ENCODE measurements at places on chromosomes 5 and 9. TPM values are rescaled to one million over a fixed set of nuclear protein-coding genes. Genes with fewer than 3 reads are reported as not detected.

PCDHGB1 gene
- 6.6 TPM for total RNA-seq

- peak overlapping the region; percentile 84 for H3K4me3 ChIP-seq
- H3K4me1 ChIP-seq, result no peaks in the 10 kb centered on the region
- no peak overlapping the region for H3K27ac ChIP-seq
Measured at GRCh38 chr9:33524306-33524947, 376 bp downstream of the ANKRD18B start.

DNA sequence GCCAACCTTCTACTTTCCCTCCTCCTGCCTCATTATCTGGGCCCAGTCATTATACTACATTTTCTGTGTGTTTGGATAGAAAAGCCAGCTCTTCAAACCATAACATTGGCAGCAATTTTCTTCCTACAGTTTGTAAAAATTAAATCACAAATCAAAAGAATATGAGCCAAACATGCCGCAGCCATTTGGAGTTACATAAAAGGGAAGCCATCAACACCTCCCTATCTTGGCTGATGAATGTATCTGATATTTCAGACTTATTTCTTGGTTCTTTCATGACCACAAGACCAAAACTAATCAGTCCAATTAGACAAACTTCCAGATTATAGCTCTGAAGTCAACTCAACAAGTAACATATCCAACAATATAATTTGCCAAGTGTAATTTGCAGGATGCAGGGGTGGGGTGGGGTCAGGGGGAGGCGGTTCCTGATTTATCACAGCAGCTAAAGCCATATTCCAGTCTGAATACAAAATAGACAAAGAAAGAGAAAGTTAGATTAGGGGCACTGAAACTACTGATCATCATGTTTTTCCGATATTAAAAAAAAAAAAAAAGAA is 89.4 kb upstream of the CNTLN start:
- H3K27me3 ChIP-seq, result no peaks in the 10 kb centered on the region
- no peak for DNase-seq
- H3K4me3 ChIP-seq, result no peak overlapping the region
- no peaks in the 10 kb centered on the region for H3K36me3 ChIP-seq

GRCh38 chr9:3508078-3508431 is 17.7 kb downstream of the RFX3 start:
- H3K4me3 ChIP-seq, result no peak overlapping the region
- peak overlapping the region; percentile 36 for H3K27ac ChIP-seq
- DNase-seq, result no peak
- no peaks in the 10 kb centered on the region for H3K4me1 ChIP-seq
- no peaks in the 10 kb centered on the region for H3K36me3 ChIP-seq

GMCL2 gene
- not detected for total RNA-seq

SPATA6L gene
- 1.3 TPM for total RNA-seq

HSPA9 gene
- total RNA-seq, result 112 TPM
